ENCODE measurements at places on chromosomes 3 and 15. TPM values are rescaled to one million over a fixed set of nuclear protein-coding genes. Genes with fewer than 3 reads are reported as not detected.

DNA sequence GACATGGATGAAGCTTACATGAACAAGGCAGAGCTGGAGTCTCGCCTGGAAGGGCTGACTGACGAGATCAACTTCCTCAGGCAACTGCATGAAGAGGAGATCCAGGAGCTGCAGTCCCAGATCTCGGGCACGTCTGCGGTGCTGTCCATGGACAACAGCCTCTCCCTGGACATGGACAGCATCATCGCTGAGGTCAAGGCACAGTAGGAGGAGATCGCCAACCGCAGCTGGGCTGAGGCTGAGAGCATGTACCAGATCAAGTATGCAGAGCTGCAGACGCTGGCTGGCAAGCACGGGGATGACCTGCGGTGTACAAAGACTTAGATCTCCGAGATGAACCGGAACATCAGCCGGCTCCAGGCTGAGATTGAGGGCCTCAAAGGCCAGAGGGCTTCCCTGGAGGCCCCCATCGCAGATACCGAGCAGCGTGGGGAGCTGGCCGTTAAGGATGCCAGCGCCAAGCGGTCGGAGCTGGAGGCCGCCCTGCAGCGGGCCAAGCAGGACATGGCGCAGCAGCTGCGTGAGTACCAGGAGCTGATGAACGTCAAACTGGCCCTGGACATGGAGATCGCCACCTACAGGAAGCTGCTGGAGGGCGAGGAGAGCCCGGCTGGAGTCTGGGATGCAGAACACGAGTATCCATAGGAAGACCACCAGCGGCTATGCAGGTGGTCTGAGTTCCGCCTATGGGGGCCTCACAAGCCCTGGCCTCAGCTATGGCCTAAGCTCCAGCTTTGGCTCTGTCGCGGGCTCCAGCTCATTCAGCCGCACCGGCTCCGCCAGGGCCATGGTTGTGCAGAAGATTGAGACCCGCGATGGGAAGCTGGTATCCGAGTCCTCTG lies 77.6 kb downstream of the CLDN11 start:
- DNase-seq: no peak
- no peak overlapping the region for H3K4me3 ChIP-seq
- H3K4me1 ChIP-seq: peaks cover 2% of the 10 kb centered on the region
- H3K27me3 ChIP-seq: peaks cover 2% of the 10 kb centered on the region
- H3K36me3 ChIP-seq: no peaks in the 10 kb centered on the region

Gene C15orf62
- 1.2 TPM for total RNA-seq

DNA sequence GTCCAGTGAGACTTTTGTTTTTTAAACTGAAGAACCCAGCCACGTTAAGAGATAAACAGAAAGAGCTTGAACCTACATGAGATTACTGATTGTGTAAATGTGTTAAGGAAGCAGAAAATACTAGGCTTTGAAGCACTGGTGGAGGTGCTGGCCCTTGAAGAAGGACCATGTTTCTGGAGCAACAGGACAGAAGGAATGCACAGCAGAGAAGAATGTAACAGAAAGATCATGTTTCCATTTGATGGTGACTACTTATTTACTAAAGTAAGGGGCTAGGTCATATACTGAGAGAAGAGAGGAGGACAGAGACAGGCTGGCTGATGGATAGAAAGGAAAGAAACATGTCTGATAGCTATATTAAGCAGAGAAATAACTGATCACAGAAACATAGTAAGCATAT lies 88.8 kb downstream of the CLASP2 start:
- no peaks in the 10 kb centered on the region for H3K27me3 ChIP-seq
- H3K4me1 ChIP-seq: no peaks in the 10 kb centered on the region
- DNase-seq: no peak
- H3K27ac ChIP-seq: no peak overlapping the region

- no peak overlapping the region for H3K27ac ChIP-seq
- no peaks in the 10 kb centered on the region for H3K36me3 ChIP-seq
- H3K4me3 ChIP-seq: no peak overlapping the region
- H3K4me1 ChIP-seq: no peaks in the 10 kb centered on the region
- no peak for DNase-seq
- H3K27me3 ChIP-seq: no peaks in the 10 kb centered on the region
Observed at GRCh38 chr3:157469561-157470294, 33.1 kb downstream of the PTX3 start.

Gene CHRFAM7A
- total RNA-seq: 1.9 TPM

All from activated CD8-positive, alpha-beta T cell treated with anti-CD3 and anti-CD28 coated beads, Interleukin-2, amount 10 ng/mL, durations not matched to agents 7 days and 5 days (primary cell).